ENCODE measurements at places on chromosomes 1 and 21. TPM values are rescaled to one million over a fixed set of nuclear protein-coding genes. Genes with fewer than 3 reads are reported as not detected.
A peak's percentile ranks its signal among the peaks of the same experiment; 100 is the strongest.

DNA sequence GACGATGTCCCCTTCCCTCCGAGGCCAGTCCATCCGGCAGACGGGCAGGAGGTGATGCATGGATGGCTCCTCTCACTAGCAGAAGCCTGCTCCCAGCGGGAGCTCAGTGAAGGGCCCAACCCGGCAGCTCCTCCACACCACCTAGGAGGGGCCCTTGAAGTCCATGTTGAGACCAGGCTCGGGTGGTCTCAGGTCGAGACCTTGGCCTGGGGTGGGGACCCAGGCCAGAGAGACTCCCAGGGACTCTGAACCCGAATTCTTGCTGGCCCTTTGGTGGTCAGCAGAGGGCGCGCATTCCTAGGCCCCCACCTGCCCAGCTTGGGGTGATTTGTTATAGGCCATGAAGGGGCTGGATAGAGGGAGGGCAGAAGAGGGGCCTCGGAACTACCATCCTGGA, 642 bp upstream of the NT5C1A start:
- DNase-seq: peak; percentile 38

DNA sequence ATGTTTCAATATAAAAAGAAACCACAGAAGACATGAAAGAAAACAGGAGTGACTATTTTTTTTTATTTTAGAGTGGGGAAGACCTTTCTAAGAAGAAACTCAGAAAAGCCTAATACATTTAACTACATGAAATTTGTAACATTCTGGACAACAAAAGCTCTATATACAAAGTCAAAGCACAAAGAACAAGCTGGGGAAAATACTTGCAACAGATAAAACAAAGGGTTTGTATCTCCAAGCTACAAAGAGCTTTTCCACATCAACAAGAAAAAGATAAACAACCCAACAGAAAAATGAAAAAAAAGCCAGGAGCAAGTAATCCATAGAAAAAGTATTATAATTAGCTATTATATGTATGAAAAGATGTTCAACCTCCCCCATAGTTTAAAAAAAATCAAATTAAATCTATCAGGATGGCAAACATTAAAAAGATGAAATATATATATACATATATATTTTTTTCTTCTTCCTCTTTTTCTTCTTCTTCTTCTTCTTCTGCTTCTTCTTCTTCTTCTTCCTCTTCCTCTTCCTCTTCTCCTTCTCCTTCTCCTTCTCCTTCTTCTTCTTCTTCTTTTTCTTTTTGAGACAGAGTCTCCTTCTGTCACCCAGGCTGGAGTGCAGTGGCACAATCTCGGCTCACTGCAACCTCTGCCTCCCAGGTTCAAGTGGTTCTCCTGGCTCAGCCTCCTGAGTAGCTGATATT, 49.1 kb upstream of the EPS8L3 start:
- no peak for DNase-seq

- no peak for DNase-seq
These were observed 2.6 kb downstream of the GLRX2 start for GRCh38 chr1:193102662-193103061.

DNA sequence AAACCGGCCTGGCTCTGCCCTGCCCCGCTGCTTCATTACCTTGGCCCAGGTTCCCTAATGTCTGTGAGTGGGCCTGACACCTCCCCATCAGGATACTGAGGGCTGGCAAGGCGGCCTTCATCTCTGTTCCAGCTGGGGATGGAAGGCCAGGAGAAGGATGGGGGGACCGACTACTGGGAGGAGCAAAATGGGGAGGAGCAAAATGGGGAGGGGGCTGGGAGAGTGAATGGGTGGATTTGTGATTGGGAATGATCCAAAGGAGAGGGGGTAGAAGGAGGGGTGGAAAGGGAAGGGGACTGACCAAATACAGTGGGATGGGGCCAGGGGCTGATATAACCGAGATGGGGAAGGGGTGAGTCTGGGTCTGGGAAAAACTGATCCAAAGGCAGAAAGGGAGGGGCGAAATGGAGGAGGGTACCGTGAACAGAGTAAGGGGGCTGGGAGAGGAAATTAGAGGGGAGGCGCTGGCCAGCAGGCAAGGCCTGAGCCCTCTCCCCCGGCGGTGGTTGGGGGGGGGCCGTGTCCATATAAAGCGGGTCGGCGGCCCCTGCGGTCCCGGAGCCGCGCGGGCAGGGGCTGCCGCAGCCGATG, at the start of gene FOXE3:
Gene FOXE3 (plus strand): TSS at position 558 of the 591 bp plus-strand sequence. CDS start 31 bp downstream, at position 589.
- no peak for DNase-seq

- DNase-seq: no peak
These were observed 156.7 kb downstream of the DMRTA2 start for GRCh38 chr1:50266509-50266908.

GRCh38 chr1:64323054-64323453, 119.6 kb downstream of the UBE2U start:
- DNase-seq: peak; percentile 19

DNA sequence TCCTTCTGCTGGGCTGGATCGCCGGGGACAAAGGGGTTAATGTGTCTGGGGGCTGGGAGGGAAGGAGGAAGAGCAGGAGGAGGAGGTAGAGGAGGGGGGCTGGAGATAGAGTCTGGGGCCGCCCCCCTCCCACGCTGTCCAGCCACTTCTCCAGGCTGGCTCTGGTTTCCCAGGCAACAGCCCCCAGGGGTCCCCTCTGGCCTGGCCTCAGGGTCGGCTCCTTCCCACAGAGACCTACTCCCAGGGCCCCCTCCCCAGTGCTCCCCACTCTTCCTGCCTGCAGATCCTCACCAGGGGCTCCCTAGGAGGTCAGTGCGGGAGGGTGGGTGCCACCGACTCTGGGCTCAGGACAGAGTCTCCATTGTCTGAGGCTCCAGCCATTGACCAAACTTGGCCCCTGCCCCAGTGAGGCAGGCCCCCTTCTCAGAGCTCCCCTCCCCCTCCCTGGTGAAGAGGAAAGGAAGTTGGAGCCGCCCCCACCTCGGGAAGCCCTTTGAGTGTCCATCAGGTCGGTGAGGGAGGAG, 34.1 kb downstream of the ARHGEF10L start:
- DNase-seq: no peak

The OR2G6 gene
- not detected for total RNA-seq

The CTSS gene
- 57.5 TPM for total RNA-seq
